ENCODE measurements at places on chromosomes 4 and X.
A peak's percentile ranks its signal among the peaks of the same experiment; 100 is the strongest.

DNA sequence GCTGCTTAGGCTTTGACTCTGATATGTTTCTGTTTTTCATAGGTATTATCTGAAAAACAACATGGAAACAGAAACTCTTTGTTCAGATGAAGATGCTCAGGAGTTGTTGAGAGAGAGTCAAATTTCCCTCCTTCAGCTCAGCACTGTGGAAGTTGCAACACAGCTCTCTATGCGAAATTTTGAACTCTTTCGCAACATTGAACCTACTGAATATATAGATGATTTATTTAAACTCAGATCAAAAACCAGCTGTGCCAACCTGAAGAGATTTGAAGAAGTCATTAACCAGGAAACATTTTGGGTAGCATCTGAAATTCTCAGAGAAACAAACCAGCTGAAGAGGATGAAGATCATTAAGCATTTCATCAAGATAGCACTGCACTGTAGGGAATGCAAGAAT lies 238.6 kb downstream of the RAPGEF2 start:
- DNase-seq, result no peak

- DNase-seq, result peak; percentile 53
Measured at GRCh38 chr4:10157478-10158332, 41.1 kb upstream of the WDR1 start.

- DNase-seq, result no peak
Measured at GRCh38 chr4:40419231-40419912, 84.2 kb downstream of the CHRNA9 start.

DNA sequence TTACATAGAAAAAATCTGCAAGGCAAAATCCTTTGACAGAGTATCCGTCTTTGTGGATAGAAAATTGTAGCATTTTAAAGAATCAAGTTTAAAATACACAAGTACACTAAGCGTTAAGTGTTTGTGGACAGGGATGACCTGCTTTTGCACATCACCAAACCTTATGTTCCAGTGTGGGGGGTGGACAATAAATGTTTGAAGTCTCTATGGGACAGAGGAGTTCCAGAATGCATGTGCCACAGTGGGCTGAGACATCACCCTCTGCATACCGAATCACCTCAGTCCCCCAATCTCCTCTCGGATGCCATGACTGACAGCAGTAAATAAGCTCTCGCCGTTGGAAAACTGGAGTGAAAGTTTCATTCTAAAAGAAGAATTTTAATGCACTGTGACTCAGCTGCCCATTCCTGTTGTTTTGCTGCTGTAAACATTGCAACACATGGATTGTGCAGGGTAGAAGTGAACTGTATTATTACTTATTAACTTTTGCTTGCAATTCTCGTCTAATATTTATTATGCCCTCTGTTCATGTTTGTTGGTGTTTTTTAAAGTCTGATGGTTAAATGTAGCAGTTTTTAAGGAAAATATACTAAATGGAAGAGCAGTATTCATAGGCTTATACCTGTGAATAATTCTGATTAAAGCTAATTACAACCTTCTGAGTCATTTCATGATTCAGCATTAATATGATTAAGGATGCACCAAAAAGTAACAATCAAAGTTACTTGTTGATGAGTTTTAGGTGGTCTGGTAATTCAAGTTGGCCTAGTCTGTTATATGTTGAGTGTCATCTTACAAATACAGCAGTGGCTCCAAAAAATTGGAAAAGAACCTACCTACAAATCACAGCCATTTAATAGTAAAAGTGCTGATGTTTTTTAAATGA lies 24.0 kb downstream of the CDKN2AIP start:
- no peak for DNase-seq

Data from endothelial cell (in vitro differentiated cells).